ENCODE measurements at places on chromosomes 4 and X. TPM values are rescaled to one million over a fixed set of nuclear protein-coding genes. Genes with fewer than 3 reads are reported as not detected.
A peak's percentile ranks its signal among the peaks of the same experiment; 100 is the strongest.

RHOXF1 gene
- total RNA-seq, result not detected

- DNase-seq, result no peak
These were observed 11.3 kb upstream of the KIAA0232 start for GRCh38 chr4:6771229-6771671.

GRCh38 chr4:145865274-145865941 is 73.2 kb downstream of the ZNF827 start:
- no peak for DNase-seq

CCNI gene
- 203 TPM for total RNA-seq

TMEM156 gene
- total RNA-seq, result 0.37 TPM

- peak; percentile 90 for DNase-seq
These were observed 85.5 kb downstream of the CT47B1 start for GRCh38 chrX:120790118-120790517.

ARX gene
- 0.18 TPM for total RNA-seq

DNA sequence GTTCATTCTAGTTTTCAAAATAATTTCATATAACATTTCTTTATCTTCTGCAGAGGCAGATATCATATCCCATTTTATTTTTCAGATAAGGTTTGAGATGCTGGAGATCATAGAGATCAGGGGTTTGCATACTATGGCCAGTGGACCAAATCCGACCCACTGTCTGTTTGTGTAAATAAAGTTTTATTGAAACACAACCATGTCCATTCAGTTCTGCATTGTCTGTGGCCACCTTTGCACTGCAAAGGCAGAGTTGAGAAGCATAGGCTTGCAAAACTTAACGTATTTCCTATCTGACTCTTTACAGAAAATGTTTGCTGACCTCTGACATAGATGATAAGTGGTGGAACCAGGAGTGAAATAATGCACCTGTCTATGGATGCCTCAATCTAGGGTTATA is 63.9 kb upstream of the SOD3 start:
- DNase-seq, result no peak

Data from stomach (tissue), 19 donors.